ENCODE measurements at places on chromosomes 6 and 20.
A peak's percentile ranks its signal among the peaks of the same experiment; 100 is the strongest.

DNA sequence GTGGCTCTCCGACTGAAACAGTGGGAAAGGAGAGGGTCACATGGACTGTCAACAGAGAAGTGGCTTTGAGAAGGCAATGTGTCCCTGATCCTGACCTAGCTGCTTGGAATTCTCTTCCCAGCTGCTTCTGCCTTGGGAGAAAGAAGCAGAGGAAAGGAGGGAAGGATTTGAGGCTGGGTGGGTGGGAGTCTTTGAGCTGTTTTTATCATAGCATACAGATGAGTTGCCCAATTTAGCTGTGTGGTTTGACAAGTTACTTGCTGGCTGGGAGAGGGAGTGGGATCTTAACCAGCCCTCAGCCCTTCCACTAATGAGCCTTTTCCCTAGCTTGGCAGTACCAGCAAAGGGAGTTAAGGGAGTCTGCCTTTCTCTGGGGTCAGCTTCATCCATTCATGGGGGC is 51.1 kb upstream of the MYL9 start:
- no peak for DNase-seq

- no peak for DNase-seq
These were observed 21.3 kb upstream of the HFE start for GRCh38 chr6:26065952-26066380.

GRCh38 chr6:120675886-120676285 is 658.4 kb downstream of the TBC1D32 start:
- no peak for DNase-seq

GRCh38 chr6:75689576-75689975 is 59.5 kb upstream of the MYO6 start:
- no peak for DNase-seq

GRCh38 chr20:48841875-48842529 is 14.2 kb upstream of the PREX1 start:
- DNase-seq = no peak

- DNase-seq = no peak
These were observed 7.6 kb downstream of the NOTCH4 start for GRCh38 chr6:32216285-32216684.

DNA sequence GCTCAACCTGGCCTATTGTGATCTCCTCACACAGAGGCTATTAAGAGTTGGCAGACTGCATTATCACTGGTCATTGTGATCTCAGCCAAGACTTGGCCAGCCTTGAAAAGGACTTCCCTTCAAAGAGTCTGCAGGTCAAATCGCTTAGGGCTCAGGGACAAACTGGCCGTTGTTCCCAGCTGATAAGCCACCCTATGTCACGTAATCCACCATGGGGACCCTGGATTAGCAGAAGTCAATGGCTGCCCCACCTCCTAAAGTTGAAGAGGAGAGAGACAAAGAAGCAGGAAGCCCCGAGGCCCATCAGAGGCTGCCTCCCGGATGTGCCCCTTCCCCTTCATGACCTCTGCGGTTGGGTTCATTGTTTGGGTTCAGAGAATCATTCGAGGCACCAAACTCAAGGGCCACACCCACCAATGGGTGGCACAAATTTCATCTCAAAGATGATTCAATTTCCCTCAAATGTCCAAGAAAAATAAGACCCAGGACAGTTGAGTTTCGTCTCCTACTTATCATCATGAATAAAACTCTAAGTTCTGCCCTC is 56.6 kb downstream of the BPIFB1 start:
- DNase-seq = no peak

GRCh38 chr6:160534050-160534696 is 129.9 kb downstream of the LPA start:
- DNase-seq = peak; percentile 17

- peak; percentile 33 for DNase-seq
These were observed 1.1 kb downstream of the ACTL10 start for GRCh38 chr20:33667676-33668465.

DNA sequence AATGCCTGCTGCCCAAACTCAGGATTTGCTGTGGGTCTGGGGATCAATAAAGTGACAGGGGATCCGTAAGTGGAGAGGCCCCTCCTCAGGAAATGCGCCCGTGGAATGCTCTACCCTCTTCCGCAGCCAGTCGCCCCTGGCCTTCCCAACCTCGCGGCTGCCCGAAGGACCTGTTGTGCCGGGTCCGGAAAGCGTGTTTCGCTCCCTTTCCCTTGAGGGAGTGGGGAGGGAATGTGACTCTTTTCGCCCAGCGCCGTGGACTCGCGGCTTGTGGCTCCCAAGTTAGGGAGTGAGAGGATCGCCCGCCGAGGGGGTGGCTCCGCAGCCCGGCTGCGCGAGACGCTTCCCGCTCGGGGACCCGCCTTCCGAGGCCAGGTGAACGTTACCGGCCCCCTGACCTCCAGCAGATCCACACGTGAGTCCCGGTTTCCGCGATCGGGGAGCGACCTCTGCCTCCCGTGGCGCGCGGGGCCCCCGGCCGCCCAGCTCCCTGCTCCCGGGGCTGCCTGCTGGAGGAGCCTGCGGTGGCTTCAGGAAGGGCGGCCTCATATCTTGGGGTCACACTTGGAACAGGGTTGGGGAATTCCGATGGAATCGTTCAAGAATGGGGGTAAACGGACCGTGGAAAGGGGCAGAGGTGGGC is 666 bp downstream of the TPD52L1 start:
- DNase-seq = no peak

DNA sequence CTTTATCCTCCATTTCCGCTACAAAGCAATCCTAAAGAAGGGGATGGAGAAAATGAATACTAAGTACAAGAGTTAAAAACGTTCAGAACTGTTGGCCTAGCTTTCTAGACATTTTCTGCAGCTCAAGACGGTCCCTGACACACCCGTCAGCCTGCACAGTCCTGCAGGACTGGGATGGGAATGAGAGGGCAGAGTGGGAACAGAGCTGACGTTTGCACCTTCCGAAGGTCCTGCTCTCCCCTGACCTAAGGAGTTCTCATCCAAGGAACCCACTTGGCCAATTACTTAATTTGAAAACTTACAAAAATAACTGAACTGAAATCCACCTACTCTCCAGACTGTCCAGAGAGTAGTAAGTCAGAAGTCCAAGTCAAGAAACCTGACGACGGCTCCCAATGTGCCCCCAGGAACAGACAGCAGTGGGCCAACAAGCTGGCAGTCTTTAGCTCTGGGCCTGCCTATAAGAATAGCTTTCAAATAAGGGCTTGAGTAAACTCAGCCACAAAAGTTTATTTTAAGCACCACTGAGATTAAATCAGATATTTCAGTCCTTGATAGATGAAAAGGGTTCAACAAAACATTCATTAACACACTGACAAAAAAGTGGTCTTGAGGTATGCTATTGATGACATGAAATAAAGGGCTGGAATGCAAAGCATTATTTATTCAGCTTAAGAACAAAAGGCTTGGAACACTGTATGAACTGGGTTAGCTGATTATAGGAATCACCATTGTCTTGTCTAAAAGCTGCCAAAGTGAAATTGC is 76.8 kb downstream of the CNKSR3 start:
- DNase-seq = no peak

DNA sequence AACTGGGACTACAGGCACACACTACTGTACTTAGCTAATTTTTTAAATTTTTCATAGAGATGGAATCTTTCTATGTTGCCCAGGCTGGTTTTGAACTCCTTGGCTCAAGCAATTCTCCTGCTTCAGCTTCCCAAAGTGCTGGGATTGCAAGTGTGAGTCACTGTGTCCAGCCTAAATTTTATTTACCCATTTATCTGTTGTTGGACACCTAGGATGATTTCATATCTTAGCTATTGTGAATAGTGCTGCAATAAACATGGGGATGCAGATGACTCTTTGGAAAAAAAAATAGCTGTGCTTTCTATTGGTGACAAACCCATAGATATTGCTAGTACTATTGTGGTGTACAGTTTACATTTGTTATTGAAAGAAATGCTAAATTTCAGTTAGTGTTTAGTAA is 19.6 kb upstream of the SYNCRIP start:
- no peak for DNase-seq

DNA sequence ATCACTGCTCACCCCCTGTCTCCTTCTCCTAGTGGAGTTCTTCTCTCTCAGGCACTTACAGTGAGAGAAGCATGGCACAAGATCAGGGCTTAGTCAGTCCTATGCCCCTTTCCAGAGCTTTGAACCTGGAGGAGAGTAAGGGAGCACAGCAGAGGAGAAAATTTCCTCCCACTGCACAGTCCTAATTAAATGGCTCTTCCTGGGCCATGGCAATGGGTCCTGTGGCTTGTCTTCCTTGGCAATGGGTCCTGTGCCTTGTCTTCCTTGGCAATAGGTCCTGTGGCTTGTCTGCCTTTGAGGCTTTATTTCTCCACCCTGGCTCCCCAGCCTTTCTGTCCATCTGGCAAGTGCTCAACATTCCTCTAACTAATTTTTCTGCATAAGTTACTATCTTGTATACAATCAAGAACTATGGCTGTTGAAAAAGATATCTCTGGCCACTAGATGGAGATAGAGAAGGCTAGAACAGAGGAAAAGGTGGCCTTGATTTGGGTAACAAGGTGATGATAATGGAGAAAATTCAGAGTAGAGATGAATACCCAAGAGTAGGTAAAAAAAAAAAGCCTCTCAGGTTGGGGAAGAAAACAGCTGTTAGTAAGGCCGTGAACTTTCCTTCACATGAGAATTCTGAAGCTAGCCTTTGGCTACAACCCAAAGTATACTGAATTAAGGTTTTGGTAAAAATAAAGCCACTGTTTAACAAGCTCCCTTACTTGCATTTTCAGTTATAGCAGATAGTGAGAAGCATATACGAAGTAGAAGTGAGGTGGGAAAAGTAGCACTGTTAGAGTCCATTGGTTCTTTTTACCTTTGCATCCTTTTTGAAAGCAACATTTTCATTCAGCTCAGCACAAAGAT is 504.9 kb downstream of the DOK5 start:
- no peak for DNase-seq

DNA sequence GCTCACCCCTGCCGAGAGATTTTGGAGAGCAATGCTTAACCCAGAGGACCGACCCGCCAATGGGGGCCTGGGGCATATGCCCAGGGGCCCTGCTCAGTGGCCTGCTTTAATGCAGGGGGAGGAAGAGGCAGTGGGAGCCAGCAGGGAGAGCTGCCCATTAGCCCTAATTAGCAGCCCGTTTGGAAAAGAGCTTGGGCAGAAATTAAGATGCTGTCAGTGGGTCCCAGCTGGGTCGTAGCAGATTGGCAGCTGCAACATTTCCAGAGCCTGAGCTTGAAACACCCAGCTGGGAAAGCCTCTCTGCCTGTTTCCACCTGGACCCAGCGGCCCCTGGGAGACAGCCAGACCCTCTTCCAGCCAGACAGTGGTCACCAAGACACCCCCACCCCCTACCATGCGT is 39.5 kb downstream of the CD40 start:
- DNase-seq = no peak

DNA sequence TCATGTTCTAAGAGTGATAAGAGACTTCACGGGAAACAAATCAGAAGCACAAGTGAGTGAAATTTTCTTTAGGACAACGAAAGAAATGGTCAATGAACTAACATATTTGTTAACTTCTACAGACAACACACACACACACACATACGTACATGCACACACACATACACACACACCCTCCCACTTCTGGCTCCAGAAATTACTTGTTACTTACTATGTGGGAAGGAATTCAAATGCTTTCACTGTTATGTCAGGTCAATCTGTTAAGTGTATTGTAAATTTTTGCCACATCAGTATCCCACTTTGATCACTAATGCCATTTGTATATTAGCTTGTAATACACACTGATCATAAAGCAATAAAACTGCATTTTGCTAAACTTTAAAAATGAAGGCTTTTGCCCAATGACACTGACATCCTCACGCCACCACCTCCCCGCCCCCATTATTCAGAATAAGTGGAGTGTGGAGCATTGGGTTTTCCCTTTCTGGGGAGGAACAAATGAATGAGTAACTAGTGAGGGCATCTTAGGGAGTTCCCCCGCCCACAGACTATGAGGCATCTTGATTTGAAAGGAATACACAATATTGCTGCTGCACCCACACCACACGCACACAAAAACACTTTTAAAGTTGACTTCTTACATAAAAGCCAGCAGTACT is 76.2 kb downstream of the ATXN1 start:
- DNase-seq = no peak

GRCh38 chr6:69135927-69136326 is 500.8 kb downstream of the ADGRB3 start:
- no peak for DNase-seq

DNA sequence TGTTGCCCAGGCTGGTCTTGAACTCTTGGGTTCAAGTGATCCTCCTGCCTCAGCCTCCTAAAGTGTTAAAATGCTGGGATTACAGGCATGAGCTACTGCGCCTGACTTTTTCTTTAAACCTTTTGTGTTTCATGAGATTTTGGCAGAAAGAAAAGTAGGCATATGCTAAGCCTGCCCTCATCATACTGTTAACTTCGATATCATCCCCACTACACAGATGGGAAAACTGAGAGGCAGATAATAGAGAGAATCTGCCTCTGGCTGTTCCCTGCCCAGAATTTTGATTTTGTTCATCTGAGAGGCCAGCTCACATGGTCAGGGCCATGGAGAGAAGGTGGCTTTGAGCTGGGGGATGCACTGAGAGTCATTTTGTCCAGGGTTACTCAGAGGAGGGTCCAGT is 7.5 kb downstream of the PABPC1L start:
- DNase-seq = no peak

GRCh38 chr20:15637546-15637945 is 935.7 kb downstream of the KIF16B start:
- DNase-seq = no peak

- no peak for DNase-seq
These were observed 56.6 kb downstream of the PHF20 start for GRCh38 chr20:35828434-35828833.

DNA sequence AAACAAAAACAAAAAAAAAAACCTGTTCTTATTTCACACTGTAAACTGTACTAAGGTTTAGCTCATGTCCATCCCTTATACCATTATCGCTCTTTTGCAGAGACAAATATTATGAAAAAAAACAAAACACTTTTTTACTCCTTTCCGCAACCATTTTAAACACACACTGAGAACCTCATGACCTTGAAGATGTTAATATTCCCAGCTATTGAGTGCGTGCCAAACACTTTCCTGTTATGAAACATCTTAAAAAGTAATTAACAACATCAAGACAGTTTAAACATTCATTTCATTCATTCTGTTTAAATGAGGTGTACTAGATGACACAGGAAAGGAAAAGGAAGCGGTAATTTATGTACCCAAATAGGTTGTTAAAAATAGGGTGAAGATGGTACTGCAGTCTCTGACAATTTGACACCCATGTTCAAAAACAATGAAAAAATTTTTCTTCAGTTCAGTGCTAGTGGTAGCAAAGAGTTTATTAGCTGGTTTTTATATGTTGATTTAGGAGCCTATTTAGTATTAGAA is 3.9 kb upstream of the ARHGAP18 start:
- DNase-seq = no peak

DNA sequence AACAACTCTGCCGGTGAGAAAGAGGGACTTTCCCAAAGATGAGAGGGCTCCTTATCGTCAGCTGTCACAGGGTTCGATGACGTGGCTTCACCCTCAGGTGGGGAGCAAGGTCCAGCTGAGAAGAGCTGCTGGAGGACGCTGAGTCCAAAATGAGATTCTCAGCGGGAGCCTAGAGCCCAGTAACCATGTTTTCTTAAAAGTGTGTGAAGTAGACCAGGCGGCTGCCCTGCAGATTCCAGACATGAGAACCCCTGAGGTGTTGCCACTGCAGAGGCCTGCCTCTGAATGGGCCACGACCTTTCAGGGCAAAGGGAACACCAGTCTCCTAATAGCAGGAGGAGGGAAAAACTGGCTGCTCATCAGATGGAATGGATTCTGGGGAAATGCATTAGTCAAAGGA is 375.1 kb downstream of the BTBD9 start:
- DNase-seq = no peak
